ENCODE measurements at places on chromosomes 12 and 14.
A peak's percentile ranks its signal among the peaks of the same experiment; 100 is the strongest.

DNA sequence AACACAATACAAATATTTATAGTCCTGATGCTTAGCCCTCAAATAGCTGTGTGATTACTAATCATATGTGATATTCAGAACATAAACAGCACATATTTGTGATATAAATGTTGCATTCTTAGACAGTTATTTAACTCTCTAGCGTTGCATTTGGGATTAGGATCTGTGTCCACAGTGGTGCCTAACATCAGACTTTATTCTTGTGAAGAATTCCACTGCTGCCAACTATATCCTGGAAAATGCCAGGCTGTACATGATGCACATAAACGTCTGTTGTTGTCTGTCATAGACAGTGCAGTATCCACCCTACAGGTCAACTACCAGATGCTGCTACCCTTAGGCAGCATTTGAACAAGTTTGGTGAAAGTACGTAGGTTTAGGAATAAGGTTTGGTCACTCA lies 39.0 kb downstream of the SLC38A4 start:
- no peak for DNase-seq

DNA sequence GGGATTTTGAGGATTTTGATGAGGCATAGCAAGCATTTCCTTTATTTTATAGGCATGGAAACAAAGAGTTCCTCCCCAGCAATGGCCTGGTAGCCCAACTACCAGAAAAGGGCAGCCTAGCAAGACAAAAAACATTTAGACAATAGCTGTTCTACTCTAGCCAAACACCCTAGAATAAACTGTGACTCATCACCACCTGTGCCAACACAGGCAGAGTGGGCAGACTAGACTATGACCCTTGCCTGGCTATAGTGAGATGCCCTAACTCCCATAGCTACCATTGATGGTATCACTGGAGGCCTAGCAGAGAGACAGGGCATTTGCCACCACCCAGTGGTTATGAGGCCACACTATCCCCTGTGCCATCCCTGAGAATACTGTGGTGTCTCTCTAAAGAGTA lies 15.5 kb upstream of the CCER1 start:
- DNase-seq = no peak

GRCh38 chr12:97063292-97063935 lies 156.4 kb downstream of the NEDD1 start:
- no peak for DNase-seq

GRCh38 chr12:19387161-19387560 lies 52.1 kb upstream of the AEBP2 start:
- no peak for DNase-seq

GRCh38 chr12:67088401-67089118 lies 180.6 kb upstream of the CAND1 start:
- no peak for DNase-seq

- DNase-seq = no peak
These were observed 134.4 kb upstream of the FOXN3 start for GRCh38 chr14:89551432-89551831.

DNA sequence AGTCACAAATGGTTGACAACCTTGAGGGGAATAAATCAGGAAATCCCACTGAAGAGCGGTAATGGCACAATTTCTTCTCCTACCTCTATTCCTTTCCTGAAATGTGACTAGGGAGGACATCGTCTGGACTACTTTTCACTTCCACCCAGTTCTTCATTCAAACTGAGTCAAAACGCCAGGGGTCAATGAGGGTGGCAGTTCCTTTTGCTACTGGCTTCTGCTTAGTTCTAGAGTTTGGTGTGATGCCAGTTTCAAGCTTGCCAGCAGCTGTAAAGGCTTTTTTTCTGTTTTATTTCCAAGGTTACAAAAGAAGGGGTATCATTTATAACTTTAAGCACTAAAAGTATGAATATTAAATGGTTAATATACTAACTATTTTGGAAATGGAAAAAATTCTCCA lies 286.5 kb downstream of the SOX5 start:
- DNase-seq = no peak

- peak; percentile 80 for DNase-seq
These were observed 85.3 kb downstream of the RFLNA start for GRCh38 chr12:124379938-124380754.

DNA sequence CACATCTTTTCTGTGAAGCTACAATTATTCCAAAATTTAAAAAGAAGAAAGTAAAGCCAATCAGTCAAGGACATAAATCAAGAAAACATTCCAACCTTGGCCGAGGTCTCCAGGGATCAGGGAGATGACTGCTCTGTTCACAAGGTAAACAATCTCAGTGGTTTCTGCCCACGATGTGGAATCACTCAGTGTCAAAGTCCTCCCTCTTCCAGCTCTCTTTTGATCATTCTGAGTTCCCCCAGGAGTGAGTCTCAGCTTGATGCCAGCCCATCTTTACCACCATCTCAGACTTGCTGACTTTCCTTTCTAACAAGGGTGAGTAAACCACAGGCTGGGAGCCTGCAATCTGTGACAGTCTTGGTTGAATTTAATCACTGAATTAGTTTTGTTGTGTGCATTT lies 4.8 kb upstream of the SERPINA9 start:
- no peak for DNase-seq

DNA sequence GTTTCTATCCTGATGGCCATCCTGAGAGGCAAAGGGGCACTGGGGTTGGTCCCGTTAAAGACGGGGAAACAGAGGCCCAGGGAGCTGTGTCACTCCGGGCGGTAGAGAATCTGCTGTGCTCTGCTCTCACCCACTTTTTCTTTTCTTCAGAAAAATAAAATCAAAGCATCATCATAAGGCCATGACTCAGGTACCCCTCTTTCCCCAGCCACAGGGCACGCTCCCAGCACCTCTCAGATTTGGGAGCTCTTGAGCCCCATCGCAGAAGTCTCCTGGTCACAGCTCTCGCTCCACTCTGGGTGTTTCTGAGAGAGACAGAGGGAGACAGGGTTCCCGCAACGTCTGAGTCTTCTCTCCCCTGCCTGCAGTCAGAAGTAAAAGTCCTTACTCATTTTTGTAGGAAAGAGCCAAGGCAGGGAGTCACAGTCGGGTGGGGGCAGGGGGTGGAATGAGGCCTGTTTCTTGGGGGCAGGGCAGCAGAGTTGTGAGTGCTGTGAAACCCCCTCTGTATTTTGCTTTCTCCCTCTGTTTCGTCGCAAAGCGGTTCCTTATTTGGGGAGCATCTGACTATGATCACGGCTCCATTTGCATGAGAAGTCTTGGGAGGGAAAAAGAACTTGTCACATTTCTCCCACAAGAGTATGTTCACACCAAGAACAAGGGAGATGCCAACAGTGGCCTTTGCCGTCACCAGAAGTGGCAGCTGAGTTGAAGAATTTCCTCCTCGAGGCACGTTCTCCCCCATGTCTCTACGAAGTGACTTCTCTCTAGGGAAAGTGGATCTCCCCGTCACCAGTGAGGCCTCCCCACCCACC lies 139.0 kb downstream of the BCL11B start:
- DNase-seq = no peak

- no peak for DNase-seq
These were observed 935.5 kb upstream of the FBXO33 start for GRCh38 chr14:40367717-40368116.

DNA sequence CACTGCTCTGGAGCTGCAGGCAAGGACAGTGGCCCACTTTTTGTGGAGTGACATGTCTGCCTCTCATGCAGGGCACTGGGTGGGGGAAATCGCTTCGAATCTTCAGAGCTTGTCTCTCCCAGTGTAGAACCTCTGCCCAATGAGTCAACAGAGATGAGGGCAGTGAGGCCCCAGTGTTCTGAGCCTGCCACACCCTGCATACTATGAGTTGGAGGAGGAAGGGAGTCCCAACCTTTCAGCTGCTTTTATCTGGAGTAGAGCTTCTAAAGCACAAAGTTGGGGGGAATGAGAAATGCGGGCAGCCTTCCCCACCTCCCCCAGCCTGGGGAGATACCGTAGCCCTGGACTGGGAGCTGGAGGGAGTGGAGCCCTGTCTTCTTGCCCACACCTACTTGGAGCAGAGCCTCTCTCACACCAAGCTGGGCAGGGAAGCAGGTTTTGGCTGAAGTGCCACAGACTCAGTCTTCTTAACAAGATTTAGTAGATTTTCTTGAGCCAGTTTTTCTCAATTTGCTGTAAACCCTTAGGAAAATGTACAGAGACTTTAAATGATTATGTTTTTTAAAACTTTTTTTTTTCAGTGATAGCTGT lies 159.1 kb downstream of the ADGRD1 start:
- DNase-seq = peak; percentile 24

GRCh38 chr12:12564911-12565310 lies 2.2 kb upstream of the DUSP16 start:
- no peak for DNase-seq

DNA sequence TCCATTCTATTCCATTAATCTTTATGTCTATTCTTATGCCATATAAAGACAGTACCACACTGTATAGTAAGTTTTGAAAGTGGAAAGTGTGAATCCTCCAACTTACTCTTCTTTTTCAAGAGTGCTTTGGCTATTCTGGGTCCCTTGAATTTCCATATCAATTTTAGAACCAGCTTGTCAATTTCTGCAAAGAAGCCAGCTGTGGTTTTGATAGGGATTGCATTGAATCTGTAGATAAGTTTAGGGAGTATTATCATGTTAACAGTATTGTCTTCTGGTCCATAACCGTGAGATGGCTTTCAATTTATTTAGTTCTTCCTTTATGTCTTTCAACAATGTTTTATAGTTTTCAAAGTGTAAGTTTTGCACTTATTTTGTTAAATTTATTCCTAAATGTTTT lies 34.2 kb upstream of the GCH1 start:
- DNase-seq = no peak

DNA sequence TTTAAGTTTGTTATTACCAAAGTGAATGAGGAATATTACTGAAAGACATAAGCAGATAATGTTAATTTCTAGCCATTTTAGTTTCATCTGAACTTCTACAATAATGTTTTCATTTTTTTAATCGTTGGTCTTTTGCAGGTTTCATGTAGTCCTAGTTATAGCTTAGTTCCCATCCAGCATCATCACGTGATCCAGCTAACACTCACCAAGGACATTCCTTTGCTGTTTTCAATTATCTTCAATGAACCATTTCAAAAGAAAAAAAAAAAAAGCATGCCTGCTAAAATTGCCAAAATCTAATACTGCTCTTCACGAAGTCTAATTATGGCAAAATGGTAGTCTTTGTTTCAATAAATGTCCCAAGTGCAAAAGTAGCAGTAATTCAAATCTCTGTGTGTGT lies 187.7 kb upstream of the ATXN7L3B start:
- DNase-seq = no peak

- DNase-seq = no peak
These were observed 18.9 kb downstream of the FOS start for GRCh38 chr14:75297411-75298040.
